ENCODE measurements at places on chromosomes 16 and 17.
A peak's percentile ranks its signal among the peaks of the same experiment; 100 is the strongest.

DNA sequence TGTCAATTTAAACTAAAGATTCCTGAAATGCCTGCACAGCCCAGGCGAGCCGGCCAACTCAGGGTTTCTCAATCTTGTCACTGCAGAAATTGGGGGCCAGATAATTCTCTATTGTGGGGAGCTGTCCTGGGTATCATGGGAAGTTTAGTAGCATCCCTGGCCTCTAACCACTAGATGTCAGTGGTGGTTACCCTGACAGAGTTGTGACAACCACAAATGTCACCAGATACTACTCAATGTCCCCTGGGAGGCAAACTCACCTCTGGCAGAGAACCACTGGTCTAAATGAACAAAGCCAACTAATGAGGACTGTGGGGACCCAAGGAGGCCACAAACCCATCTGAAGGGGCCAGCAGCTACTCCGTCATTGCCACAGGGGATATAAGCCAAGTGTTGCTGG lies 90.9 kb downstream of the MYH11 start:
- peak; percentile 61 for DNase-seq

DNA sequence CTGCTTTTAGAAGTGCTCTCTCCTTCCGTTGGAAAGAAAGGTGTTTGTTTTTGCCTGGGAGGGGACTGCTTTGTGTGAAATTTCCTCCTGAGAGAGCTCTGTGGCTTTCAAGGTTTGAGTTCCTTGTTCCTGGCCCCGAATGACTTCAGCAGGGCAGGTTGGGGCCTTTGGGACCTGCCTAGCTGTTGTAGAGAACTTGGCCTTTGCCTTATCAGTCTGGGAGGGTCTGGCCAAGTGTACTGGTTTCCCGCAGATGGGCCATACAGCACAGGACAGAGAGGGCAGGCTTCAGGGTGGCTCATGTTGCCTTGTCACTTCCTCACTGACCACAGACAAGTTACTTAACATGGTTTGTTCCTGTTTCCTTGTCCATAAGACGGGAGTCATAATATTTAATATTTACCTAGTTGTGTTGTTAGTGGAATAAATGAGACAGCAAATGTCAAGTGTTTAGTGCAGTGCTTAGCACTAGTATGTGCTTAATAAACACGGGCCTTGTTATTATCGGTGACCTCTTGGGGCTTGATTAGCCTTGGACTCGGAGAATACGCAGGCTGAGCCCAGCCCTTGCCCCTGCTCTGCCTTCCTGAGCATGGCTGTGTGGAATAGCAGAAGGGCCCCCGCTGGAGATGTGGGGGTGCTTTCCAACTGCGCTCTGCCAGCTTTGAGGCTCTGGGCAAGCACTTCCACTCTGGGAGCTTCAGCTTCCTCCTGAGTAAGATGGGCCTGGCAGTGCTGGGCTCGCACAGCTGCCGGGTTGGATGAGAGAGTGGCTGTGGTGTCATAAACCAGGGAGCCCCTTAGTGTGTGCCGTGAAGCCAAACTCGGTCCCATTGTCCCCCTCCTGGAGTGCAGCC lies 6.6 kb downstream of the PRSS8 start:
- peak; percentile 95 for DNase-seq

GRCh38 chr16:49183911-49184310 lies 97.7 kb downstream of the CBLN1 start:
- no peak for DNase-seq

DNA sequence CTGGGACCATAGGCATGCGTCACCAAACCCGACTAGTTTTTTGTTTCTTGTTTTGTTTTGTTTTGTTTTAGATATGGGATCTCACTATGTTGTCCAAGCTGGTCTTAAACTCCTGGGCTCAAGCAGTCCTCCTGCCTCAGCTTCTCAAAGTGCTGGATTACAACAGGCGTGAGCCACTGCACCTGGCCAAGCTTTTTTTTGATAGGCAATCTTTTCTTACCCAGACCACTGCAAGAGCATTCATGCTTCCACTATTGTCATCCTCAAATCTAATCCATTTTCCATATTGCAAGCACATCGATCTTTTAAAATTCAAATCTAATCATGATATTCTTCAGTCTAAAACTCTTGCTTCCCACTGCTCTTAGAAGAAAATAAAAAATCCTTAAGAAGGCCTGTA lies 10.3 kb upstream of the NACA2 start:
- DNase-seq = no peak

DNA sequence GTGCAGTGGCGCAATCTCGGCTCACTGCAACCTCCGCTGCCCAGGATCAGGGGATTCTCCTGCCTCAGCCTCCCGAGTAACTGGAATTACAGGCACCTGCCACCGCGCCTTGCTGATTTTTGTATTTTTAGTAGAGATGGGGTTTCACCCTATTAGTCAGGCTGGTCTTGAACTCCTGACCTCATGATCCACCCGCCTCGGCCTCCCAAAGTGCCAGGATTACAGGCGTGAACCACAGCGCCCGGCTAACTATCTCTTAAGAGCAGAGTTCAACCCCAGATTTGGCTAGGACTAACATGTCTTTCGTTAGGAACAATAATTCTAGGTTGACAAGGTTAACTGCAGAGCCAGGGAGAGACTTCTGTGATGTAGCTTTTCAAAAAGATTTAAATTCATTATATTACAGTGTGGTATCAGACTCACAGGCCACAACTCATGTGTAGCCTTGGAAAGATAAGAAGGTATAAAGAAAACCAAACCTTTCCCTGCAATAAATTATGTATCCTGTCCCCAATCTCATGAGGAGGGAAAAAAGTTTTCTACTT lies 4.3 kb downstream of the CHTF8 start:
- no peak for DNase-seq

DNA sequence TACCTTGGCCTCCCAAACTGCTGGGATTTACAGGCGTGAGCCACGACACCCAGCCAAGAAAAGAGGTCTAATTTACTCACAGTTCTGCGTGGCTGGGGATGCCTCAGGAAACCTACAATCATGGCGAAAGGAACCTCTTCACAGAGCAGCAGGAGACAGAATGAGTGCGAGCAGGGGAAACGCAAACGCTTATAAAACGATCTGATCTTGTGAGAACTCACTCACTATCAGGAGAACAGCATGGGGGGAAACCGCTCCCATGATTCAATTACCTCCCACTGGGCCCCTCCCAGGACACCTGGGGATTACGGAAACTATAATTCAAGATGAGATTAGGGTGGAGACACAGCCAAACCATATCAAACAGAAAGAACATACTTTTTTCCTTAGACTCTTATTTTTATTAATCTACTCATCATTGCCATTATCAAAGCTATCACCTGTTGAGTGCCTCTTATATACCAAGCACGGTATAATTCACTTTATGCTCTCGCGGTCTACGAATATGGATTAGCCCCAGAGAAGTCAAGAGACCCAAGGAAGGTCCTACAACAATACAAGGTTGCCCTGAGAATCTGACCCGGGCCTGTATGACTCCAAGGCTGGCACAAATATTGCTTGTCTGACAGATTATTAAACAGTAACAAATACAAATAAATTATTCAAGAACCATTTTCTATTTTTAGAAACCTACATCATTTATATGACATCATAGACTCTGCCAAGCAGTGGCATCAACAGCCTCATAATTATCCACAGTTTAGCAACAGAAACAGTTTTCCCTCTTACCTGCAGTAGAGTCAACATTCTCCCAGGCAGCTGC lies 2.4 kb downstream of the POLR3K start:
- DNase-seq = no peak

- no peak for DNase-seq
Observed at GRCh38 chr17:79144133-79144532, 69.5 kb downstream of the ENGASE start.

- no peak for DNase-seq
Observed at GRCh38 chr16:24189941-24190340, 66.2 kb upstream of the CACNG3 start.

DNA sequence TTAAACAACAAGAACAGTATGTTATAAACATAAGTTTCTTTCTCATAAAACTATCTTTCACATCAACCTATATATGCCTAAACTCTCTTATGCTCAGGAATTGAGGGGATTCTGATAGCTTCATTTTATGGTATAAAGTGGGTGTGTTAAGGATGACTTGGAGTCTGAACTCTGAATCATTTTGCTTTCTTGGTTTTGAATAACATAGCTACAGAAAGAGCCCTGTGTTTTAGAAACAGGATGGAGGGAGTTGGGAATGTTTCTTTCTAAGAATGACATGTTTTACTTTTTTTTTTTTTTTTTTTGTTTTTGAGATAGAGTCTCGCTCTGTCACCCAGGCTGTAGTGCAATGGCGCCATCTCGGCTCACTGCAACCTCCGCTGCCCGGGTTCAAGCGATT lies 50.1 kb downstream of the RHOT1 start:
- DNase-seq = no peak

DNA sequence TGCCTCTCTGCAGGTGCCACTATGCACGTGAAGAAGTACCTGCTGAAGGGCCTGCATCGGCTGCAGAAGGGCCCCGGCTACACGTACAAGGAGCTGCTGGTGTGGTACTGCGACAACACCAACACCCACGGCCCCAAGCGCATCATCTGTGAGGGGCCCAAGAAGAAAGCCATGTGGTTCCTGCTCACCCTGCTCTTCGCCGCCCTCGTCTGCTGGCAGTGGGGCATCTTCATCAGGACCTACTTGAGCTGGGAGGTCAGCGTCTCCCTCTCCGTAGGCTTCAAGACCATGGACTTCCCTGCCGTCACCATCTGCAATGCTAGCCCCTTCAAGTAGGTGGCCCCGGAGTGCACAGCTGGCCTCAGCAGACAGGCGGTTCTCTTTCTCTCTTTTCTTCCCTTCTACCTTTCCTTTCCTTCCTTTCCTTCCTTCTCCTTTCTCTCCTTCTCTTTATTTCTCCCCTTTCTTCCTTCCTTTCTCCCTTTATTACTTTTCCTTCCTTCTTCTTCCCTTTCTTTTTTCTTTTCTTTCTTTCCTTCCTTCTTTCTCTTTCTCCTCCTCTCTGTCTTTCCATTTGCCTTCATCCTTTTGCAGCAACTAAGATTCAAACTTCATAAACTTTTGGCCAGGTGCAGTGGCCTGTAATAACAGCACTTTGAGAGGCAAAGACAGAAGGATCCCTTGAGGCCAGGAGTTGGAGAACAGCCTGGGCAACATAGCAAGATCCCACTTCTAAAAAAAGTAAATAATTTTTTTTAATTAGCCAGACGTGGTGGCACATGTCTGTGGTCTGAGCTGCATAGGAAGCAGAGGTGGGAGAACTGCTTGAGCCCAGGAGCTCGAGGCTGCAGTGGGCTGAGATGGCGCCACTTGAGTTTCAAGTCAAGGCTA lies 46.7 kb downstream of the SCNN1B start:
- no peak for DNase-seq

- no peak for DNase-seq
Observed at GRCh38 chr16:65306722-65307121, 184.9 kb upstream of the CDH11 start.

- no peak for DNase-seq
Observed at GRCh38 chr17:36722121-36722902, 120.9 kb downstream of the MRM1 start.
